ENCODE measurements at places on chromosomes 3 and 15. TPM values are rescaled to one million over a fixed set of nuclear protein-coding genes. Genes with fewer than 3 reads are reported as not detected.

Gene AGTR1
- total RNA-seq: 3.3 TPM

Gene ZNF502
- total RNA-seq: 6.0 TPM

Gene PPARG
- total RNA-seq: 45.4 TPM

Gene CLRN1
- not detected for total RNA-seq

Gene AP3B2
- 0.15 TPM for total RNA-seq

Gene GOLGA8N
- 5.2 TPM for total RNA-seq
